ENCODE measurements at places on chromosomes 13 and 19.

GRCh38 chr13:106596275-106596937, 28.5 kb upstream of the ARGLU1 start:
- no peak for DNase-seq

DNA sequence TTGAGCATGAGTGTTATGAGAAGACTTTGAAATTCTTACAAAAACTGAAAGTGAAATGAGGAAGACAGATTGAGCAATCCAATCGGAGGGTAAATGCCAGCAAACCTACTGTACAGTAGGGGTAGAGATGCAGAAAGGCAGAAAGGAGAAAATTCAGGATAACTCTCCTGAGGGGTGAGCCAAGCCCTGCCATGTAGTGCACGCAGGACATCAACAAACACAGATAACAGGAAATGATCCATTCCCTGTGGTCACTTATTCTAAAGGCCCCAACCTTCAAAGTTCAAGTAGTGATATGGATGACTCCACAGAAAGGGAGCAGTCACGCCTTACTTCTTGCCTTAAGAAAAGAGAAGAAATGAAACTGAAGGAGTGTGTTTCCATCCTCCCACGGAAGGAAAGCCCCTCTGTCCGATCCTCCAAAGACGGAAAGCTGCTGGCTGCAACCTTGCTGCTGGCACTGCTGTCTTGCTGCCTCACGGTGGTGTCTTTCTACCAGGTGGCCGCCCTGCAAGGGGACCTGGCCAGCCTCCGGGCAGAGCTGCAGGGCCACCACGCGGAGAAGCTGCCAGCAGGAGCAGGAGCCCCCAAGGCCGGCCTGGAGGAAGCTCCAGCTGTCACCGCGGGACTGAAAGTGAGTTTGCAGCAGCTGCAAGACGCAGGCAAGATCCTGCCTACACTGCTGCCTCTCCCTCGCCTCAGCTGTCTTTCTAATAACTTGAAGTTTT, at the start of gene TNFSF13B:
Gene TNFSF13B (plus strand): TSS at position 118 of the 728 bp plus-strand sequence. CDS start 178 bp downstream, at position 296.
- DNase-seq = peak; percentile 79

DNA sequence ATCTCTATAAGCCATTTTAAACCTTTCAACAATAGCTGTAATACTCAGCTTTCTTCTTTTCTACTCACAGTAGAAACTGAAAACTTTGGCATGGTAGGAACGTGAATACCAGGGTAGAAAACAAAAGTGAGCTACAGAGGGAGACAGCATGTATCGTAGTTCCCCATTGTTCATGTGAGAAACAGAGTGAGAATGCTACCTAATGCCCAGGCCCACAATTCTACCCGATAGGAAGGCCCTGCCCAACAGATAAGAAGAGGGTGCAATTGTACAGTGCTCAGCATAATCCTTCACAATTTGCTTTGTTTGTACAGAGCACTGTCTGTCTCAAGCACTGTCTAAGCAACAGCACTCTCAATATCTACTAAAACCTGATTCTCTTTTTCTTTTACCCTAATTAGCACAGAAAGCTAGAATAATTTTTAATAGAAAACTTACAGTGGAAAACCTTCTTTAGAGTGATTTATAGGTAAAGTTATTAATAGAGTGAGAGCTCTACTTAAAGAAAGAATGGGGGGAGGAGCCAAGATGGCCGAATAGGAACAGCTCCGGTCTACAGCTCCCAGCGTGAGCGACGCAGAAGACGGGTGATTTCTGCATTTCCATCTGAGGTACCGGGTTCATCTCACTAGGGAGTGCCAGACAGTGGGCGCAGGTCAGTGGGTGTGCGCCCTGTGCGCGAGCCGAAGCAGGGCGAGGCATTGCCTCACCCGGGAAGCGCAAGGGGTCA, 322.3 kb downstream of the EFNB2 start:
- no peak for DNase-seq

GRCh38 chr19:29517946-29518345, 7.8 kb upstream of the VSTM2B start:
- DNase-seq = no peak

Measured in Right ventricle myocardium inferior (tissue), 1 donor.